Kasumi-1 (cell line): ENCODE measurements at places on chromosomes 2 and 18.
A peak's percentile ranks its signal among the peaks of the same experiment; 100 is the strongest.

DNA sequence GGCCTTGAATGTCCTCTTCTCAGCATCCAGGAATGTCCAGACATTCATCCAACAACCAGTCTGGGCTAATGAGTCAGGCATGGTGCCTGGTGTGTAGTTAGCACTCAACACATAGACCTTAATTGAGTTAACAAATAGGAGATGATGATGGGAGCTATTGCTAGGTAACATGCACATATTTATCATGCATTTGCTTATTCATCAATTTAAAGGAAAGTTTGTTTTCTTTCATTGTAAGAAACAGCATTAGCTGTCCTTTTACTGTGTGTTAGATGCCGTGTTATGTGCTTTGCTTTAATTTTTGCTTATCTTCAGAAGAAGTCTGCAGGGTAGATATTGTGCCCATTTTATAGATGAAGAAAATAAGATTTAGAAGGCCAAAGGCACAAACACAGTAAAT lies 43.2 kb downstream of the TSN start:
- no peak for DNase-seq

- no peak for DNase-seq
Observed at GRCh38 chr18:52183107-52183506, 156.9 kb upstream of the DCC start.

- no peak for DNase-seq
Observed at GRCh38 chr2:102042196-102043081, 50.7 kb downstream of the IL1R2 start.

GRCh38 chr18:50287028-50287440 lies 458 bp downstream of the CXXC1 start:
- DNase-seq = no peak

DNA sequence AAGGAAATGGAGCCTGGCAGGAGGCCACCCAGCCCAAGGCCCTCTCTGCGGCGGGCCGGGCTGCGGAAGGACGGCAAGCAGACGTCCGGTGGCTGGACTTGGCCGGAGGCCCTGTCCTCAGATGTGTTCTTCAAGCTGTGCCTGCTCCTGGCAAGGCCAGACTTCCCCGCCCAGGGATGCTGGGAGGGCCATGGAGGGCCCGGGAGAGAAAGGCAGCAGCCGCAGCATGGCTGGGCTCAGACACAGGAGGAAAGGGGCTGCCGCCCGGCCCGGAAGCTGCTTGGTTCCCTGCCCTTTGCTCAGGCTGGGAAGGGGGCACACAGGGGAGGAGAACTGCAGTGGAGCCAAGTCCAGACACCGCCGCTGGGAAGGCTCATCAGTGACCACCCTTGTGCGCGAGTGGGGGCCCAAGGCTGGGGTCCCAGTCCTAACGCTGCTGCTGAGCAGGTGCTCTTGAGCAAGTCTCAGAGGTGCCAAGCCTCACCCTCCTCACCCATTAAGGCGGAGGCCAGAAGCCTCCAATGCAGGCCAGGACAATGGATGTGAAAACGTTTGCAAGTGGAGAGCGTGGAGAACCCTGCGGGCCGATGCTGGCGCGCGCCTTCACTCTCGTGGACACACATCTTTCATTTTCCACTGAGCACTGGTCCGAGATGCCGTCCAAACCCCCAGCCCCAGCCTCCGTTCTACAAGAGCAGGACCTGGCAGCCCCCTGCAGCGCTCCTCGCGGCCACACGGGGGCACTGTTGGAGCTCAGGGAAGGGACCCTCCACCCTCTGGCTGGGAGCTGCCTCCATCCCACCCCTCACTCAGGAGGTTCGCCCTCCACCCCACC lies 7.9 kb downstream of the CROCC2 start:
- DNase-seq = peak; percentile 7

DNA sequence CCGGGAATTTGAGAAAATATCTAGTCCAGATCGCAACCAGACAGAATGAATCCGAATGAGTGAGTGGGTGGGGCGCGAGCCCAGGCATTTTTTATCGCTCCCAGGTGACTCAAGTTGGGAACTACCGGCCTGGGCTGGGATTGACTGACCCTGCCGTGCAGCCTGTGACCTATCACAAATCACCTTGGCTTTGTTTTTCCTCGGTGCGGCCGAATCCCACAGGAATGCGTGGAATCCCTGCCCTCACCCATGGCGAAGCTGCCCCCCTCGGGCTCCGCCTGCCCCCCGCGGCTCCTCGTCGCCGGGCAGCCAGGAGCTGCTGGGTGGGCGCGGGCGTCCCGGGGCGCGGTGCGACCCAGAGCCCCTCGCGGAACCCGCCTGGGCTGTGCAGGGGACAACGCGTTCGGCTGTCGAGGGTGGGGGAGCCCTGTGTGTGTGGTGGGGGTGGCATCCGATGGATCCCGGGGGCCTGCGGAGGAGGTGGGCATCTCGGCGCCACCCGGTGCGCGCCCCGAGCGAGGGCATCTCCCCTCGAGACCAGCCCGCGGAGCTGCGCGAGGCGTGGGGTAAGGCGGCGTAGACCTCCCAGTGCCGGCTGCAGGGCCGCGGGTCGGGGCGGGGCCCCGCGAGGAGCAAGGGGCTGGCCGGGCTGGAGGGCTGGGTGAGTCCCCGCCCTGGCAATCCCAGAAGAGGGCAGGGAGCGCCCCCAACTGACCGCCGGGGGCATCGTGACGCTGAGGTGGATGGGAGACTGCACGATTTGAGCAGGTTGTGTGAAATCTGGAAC lies 16.5 kb downstream of the B3GNT7 start:
- peak; percentile 33 for DNase-seq

- no peak for DNase-seq
Observed at GRCh38 chr2:206045251-206045650, 40.7 kb downstream of the INO80D start.

- DNase-seq = no peak
Observed at GRCh38 chr2:160647967-160648685, 154.5 kb upstream of the RBMS1 start.

GRCh38 chr18:58581265-58581664 lies 47.6 kb downstream of the ALPK2 start:
- no peak for DNase-seq

DNA sequence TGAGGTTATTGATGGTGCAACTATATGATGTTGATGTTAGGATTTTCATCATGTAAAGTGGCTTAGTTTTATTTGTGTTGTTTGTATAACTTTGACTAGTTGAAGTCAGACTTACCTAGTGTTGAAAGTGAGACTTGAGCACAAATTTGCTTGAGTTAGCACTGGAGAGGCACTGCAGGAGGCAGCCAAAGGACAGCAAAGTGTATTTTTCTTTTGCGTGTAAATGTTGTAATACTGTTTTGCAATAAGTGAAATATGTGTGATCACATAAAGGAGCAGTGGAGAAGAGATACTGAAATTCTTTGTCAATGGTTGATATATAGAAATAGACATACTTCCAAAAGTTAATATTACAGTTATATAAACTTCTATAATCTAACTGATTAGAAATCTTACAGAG lies 332.0 kb upstream of the RAB12 start:
- DNase-seq = no peak

DNA sequence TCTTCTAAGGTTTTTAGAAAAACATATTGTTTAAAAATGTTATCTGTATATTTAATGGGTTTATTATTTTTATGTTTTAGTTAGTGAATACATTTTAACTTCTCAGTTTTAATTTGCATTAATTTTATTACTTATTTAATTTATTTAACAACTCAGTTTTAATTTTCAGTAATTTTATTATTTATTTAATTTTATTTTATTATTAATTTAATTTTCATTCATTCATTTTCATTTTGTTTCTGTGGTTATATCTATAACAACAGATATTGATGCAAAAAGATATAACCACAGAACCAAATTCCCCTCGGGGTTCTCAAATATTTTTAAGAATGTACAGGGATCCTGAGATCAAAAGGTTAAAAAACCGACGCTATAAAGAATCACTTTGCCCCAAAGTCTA lies 23.0 kb downstream of the FAM237A start:
- DNase-seq = no peak

DNA sequence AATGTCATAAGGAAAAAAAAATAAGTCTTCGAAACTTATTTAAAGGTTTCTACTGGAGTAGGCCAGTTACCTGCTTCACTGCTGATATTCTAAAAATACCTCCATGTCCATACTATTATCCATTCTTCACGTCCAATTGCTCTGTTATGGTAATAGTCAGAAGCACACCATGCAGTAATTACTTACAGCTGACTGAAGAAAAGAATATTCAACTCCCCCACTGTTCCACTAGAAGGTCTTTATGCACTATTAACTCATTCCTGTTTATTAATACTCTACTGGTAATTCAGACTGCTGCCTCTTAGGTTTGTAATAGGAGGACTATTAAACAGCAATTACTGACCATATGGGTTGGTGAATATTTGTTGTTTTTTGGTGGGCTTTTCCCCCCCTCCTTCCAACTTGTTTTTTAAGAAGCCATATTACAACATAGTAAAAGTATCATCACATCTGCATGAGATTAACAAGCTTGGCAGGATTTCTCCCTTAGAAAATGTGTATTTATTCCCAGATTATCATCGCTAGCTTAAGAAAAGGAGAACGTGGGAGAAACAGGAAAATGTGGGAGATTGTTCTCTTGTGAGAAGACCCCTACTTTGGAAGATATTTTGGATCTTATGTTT lies 806.4 kb upstream of the FANCL start:
- no peak for DNase-seq

GRCh38 chr2:148965623-148966437 lies 72.7 kb upstream of the LYPD6B start:
- DNase-seq = peak; percentile 99

DNA sequence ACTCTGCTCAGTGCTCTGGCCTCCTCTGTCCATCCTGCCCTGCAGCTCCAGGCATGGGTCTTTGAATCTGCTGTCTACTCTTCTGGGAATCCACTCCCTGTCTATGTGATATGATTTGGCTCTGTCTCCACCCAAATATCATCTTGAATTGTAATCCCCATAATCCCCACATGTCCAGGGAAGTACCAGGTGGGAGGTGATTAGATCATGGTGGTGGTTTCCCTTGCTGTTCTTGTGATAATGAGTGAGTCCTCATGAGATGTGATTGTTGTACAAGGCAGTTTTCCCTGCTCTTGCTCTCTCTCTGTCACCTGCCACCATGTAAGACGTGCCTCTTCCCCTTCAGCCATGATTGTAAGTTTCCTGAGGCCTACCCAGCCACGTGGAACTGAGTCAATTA lies 881.8 kb upstream of the ID2 start:
- DNase-seq = no peak

DNA sequence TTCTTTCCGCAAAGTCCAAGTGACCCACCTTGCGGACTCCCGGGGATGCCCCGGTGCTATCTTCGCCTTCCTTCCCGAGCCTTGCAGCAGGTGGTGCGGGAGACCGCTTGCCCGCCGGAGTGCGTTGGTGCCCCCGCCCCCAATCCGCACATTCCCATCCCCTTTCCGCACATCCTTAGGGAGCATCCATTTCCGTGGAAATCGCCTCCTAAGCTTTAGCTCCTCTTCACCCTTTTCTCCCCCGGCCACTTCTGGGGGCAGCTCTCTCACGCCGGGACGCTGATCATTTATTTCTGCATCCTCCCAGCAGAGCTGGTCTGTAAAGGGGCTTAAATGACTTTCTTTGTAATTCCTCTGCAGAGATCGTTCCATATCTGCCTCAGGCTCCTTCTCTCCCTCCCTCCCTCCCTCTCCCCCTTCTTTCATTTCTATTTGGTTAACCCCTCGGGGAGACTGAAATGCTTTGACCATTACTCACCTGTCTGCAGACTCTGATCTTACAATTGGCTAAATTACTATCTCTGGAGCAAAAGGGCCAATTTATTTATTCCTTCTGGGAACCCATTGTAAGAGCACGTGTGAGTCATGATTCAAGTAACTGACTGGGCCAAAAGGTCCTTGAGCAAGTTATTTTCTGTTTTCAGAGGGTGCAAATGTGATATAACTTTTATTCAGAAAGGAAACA lies 1.3 kb upstream of the LYPD1 start:
- no peak for DNase-seq

GRCh38 chr2:217838409-217838831 lies 164.4 kb downstream of the TNS1 start:
- no peak for DNase-seq

DNA sequence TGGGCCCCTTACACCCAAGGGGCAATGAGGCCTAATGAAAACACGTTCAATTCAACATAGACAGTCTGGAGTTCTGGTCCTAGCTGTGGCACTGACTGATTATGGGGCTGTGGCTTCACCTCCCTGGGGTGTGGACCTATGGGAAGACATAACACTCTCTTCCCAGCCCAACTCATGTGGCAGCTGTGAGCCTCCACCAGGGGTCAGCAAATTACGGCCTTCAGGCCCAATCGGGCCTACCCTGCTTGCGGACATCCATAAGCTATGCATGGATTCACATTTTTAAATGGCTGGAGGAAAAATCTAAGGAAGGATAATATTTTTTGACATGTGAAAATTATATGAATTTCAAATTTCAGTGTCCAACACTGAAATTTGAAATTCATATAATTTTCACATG lies 101.3 kb downstream of the LOXHD1 start:
- peak; percentile 29 for DNase-seq

DNA sequence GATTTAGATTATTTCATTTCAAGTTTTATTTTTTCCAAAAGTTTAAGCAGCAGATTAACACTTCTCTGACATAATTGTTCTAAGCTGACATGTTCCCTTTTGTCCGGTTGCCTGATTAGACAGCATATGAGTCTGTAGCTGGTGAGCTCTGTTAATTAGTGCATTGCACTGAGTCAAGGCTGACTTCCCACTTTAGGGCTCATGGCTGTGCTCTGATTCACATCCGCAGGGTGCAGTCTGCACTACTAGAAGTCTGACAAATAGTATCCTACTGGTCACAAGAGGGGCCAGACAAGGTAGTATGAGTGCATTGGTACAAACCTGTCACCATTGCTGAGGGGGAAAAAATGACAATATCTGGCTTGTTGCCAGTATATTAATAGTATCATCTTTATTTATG lies 443.9 kb upstream of the ZNF804A start:
- DNase-seq = no peak

DNA sequence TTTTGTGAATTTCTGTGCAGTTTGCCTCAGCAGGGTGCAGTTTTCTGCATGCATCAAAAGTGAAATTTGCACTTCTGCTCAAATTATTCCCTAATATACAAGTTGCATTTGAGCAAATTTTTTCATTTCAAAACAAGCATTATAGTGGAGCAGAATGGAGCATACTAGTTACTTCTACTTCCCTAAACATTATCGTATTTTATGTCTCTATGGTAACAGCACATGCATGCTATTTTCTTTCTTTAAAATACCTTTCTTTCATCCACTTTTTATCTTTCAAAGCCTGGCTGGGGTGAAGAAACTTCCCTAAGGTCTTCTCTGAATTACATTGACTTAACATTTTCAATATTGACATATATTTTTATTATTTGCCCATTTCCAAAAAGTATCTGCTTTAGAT lies 11.2 kb downstream of the RHBDD1 start:
- no peak for DNase-seq

DNA sequence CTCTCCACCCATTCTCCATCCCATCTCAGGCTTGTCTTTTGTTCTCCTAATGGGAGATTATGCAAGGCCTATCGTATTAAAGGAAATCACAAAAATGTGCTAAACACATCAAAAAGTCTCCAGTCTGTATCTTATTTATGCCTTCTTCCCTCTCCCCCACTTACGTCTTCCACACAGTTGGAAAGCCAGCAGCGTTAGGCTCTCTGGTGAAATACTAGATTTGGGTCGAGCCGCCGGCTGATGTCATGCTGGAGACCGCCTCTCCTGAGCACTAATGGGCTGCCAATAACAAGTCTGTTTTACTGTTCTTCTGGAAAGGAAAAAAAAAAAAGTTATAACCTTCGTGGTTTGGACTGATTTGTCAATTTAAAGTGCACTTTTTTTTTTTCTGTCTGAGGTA lies 182.7 kb upstream of the SIX2 start:
- DNase-seq = no peak

GRCh38 chr2:19936203-19936602 lies 34.4 kb upstream of the TTC32 start:
- no peak for DNase-seq
